Cardiac fibroblast (primary cell): ENCODE measurements at places on chromosomes 2 and 18.
A peak's percentile ranks its signal among the peaks of the same experiment; 100 is the strongest.

DNA sequence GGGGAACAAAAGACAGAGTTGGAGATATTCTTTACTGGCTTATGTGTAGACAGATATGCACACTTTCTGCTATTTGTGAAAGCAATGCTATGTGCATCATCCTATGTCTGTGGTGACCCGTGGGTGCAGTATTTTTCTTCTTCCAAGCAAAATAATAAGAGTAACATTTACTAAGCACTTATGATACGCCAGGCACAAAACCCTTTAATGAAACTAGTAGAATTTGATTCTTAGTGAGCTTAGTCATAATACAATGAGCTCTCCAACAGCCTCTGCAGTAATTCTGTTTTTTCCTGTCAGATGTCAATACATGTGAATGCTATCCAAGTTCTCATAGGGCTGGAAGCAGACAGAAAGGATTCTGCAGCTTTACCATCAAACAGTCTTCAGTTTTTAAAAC is 130.6 kb downstream of the RAD51AP2 start:
- no peak for DNase-seq

- peak; percentile 34 for DNase-seq
Measured at GRCh38 chr2:171793691-171794678, 100.1 kb downstream of the SLC25A12 start.

DNA sequence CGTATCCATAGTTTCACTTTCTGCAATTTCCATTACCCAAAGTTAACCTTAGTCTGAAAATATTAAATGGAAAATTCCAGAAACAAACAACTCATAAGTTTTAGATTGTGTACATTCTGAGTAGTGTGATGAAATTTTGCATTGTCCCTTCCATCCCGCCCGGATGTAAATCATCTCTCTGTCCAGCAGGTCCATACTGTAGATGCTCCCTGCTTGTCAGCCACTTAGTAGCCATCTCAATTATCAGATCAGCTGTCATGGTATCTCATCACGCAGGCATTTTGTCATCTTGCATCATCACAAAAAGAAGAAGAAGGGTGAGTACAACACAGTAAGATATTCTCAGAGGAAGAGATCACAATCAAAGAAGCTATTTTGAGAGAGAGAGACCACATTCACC is 185.0 kb upstream of the STK17B start:
- no peak for DNase-seq

GRCh38 chr2:239401881-239402233 is 1.0 kb upstream of the HDAC4 start:
- DNase-seq = no peak

DNA sequence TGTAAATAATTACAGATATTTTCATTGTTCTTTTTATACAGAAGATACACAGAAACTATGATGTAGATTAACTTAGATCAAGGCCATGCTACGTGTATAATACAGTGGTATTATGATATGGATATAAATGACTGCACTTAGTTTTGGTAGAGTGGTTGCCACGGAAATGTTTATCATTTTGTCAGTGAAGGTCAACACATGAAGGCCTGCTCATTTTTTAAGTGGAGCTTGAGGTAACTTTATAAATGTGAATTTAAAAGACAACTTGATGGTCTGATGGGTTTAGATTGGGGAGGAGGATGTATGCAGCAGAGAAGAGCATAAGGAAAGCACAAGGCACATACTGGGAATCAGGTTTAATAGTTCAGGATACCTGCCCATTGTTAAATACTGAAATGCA is 14.4 kb upstream of the BBS5 start:
- DNase-seq = no peak

GRCh38 chr2:105368759-105369408 is 30.0 kb downstream of the FHL2 start:
- DNase-seq = no peak

DNA sequence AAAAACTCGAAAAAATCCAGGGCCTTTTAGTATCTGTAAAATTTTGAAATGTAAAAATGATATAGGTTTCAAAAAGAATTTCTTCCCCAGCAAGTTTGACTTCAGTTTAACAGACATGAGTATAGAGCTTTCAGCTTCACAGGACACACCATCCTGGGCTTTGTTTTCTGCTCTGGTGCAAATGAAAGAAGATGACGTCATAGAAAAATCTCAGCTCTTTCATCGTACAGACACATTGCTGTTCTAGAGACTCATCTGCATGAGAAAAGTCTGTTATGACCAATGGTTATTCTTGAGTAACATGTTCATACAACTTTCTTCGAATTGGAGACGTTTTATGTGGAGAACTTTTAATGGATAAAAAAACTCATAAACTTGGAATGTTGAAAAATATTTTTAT is 111.7 kb upstream of the DYNAP start:
- no peak for DNase-seq

DNA sequence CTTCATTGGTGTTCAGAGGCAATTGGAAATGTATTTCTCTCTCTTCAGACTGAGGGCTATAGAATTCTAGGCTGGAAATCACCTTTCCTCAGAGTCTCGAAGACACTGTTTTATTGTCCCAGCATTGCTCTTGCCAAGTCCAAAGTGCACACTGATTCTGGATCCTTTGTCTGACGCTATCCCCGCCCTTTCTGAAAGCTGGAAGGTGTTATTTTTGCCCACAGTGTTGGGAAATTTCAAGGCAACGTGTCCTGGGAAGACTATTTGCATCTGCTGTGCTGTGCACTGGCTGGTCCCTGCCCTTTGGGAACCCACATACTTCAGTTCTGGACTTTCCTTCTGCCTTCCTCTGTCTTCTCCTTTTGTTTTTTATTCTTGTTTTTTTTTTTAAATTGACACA is 190.8 kb downstream of the SH3BP4 start:
- no peak for DNase-seq

GRCh38 chr2:61534926-61535325 is 3.2 kb downstream of the XPO1 start:
- peak; percentile 15 for DNase-seq

DNA sequence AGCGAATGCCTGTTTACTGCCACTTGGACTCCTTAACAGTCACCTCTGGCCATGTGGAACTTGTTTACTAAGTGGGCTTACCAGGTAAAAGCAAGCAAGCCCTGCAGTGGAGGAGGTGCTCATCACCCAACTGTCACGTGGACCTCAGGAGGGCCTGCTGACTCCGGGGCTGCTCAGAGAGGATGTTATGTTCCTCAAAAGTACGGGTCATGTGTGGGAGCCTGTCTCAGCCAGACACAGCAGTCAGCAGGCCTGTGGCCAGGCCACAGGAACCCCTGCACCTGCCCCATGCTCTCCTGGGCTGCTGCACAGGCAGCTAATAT is 36.2 kb downstream of the AMER3 start:
- DNase-seq = no peak

GRCh38 chr2:240162032-240162431 is 21.6 kb upstream of the OTOS start:
- DNase-seq = no peak

DNA sequence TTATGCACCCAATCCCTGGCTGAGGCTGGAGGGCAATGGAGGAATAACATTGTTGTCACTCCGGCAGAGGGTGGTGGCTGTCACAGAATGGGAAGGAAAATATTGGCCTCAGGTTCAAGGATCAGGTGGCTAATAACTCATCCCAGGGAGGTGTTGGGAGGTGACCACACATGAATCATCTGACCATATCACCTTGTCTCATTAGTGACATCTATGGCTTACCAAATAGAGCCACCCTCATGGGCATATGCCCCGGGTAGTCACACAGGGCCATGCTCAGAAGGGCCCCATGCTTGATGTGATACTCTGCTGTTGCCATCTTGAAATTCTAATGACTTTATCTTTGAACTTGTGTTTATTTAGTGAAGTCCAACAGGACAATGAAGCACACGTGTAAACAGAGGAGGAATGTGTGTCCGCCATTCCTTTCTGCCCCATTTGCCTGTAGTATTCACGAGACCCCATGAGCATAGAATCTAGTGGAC is 27.5 kb upstream of the HK2 start:
- no peak for DNase-seq

DNA sequence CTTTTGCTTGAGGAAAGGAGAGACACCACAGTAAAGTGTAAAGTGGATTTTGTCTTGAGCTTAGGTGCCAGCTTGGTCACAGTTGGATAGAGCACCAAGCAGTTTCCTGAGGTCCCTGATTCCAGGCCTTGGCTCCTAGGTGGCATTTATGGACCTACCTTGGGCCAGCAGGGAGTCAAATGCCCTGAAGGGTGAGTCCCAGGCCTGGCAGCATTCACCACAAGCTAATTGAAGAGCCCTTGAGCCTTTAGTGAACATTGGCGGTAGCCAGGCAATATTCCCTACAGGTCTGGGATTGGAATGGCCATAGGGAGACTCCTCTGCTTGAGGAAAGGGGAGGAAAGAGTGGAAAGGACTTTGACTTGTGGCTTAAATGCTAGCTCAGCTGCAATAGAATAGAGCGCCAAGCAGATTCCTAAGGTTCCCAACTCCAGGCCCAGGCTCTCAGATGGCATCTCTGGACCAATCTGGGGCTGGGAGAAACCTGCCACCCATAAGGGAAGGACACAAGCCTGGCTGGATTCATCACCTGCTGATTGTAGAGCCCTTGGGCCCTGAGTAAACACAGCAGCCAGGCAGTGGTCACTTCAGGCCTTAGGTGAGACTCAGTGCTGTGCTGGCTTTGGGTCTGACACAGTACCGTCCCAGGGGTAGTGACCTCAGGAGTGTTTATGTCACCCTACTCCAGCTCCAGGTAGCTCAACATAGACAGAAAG is 137.5 kb upstream of the OTOS start:
- no peak for DNase-seq

DNA sequence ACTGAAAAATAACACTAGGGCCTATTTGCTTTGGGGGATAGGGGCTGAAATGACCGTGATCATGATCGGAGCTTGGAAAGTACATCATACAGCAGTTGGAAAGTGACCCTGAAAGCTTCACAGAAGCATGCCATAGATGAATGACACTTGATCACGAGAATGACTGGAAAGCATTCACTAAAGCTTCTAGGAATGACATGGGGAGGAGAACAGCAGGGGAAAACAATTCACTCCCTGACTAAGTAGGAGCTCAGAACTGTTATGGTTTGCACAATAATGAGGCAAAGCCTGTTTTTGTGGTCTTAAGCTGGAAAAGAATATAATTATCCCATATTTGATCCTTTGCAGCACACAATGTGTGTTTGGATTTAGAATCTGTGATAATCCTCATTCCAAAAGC is 237.5 kb downstream of the NOL4 start:
- no peak for DNase-seq

- no peak for DNase-seq
Measured at GRCh38 chr18:79242246-79242645, 153.5 kb upstream of the NFATC1 start.

GRCh38 chr2:28185891-28186290 is 206.8 kb upstream of the FOSL2 start:
- DNase-seq = peak; percentile 33

- no peak for DNase-seq
Measured at GRCh38 chr2:77922567-77922966, 400.4 kb upstream of the LRRTM4 start.

GRCh38 chr2:130987519-130988425 is 105.5 kb downstream of the FAM168B start:
- no peak for DNase-seq

DNA sequence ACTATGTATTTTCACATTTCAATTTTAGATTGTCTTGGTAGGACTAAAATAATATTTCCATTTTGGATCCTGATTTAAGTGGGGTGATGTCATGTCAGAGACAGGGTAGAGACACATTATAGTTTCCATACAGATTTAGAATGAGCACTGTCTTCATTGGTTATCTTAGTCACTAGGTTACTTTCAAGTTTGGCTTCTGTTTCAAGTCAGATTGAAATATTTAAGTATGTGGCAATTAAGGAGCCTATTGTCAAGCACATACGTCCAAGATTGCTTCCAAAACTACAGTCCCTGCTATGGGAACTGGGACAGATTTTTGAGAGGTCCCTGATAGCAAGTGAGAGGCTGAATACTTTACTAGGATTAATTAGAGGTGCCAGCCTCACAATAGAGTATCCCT is 89.2 kb upstream of the FAM117B start:
- DNase-seq = no peak

- no peak for DNase-seq
Measured at GRCh38 chr2:228652366-228652765, 470.9 kb upstream of the SPHKAP start.

DNA sequence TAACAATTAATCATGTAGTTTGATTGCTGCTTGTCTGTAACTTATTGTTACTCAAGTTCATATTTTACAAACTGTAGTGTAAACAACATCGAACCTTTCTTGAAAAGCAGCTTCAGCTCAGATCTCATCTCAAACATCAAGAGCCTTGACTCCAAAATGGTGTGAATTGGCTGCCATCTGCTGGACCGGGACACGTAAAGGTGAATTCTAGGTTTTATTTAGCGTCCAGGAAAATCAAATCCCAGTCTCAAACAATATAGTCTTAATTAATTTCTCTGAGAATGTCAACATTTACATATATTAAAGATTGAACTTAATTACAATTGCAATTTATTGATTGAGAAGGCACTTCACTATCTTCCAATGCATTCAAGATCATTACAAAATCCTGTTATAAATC is 453.0 kb downstream of the GALR1 start:
- DNase-seq = peak; percentile 20

DNA sequence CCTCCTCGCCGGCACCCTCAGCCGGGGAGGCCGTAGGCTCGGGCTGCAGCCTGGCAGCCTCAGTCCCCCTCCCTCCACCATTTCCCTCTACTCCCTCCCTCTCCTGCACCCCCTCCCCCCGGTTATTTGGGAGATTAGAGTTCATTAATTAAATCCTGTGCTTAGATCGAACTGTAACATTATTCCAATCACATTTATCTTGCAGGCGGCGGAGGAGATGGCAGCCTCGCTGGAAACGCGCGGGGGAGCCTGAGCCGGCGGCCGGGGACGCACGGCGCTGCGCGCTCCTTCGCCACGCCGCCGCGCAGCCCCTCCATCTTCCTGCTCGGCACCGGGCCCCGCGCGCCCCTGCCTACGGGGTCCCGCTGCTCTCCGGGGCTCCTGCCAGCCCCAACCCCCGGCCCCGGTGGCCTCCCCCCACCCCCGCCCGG is at the start of gene ST8SIA3:
ST8SIA3 (plus strand) TSS at position 287 of the 431 bp plus-strand sequence. CDS start 290 bp downstream, outside the sequence.
- DNase-seq = no peak

DNA sequence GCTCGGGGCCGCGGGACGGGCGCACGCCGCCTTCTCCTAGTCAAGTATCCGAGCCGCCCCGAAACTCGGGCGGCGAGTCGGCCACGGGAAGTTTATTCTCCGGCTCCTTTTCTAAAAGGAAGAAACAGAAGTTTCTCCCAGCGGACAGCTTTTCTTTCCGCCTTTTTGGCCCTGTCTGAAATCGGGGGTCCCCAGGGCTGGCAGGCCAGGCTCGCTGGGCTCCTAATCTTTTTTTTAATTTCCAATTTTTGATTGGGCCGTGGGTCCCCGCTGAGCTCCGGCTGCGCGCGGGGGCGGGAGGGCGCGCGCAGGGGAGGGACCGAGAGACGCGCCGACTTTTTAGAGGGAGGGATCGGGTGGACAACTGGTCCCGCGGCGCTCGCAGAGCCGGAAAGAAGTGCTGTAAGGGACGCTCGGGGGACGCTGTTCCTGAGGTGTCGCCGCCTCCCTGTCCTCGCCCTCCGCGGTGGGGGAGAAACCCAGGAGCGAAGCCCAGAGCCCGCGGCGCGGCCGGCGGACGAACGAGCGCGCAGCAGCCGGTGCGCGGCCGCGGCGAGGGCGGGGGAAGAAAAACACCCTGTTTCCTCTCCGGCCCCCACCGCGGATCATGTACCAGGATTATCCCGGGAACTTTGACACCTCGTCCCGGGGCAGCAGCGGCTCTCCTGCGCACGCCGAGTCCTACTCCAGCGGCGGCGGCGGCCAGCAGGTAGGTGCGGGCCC is 617 bp downstream of the FOSL2 start:
- DNase-seq = peak; percentile 81
